ENCODE measurements at places on chromosomes 3 and 15. TPM values are rescaled to one million over a fixed set of nuclear protein-coding genes. Genes with fewer than 3 reads are reported as not detected.

The RTP1 gene
- total RNA-seq, result not detected

The ZMYND10 gene
- 0.61 TPM for total RNA-seq

DNA sequence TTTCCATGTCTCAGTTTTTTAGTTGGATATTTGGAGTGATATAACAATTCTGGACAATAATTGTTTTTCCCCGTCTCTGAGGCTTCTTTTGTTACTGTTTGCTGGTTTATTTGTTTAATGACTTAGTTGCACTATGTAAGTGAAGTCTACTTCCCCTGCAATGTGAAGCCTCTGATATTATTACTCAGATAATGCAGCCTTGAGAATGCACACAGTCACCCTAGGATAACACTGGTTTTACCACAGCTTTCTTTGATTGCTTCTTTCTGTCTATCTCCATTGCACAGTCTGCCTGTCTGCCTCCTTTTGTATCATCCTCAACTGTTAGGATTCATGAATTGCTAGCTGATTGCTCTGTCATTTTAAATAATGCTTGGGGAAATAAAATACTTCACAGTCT lies 208.7 kb upstream of the ROBO1 start:
- no peak for DNase-seq

- no peak for DNase-seq
Measured at GRCh38 chr3:114660124-114660523, 366.3 kb downstream of the TIGIT start.

DNA sequence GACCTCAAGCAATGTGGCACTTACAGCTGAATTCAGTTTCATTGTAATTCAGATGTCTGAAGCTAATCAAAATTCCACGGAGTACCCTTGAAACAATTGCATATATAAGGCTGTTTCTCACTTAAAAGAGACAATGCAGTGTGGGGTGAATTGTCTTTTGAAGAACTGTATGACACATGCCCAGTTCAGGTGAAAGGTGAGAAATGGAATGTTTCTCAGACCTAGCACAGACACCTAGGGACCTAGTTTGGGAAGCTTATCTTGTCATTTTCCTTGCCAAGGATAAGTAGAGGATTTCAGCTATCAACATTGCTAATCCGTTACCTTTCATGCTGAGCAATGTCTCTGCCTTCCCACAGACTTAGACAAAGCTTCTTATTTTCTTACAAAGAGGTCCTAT lies 36.3 kb downstream of the MBNL1 start:
- no peak for DNase-seq

DNA sequence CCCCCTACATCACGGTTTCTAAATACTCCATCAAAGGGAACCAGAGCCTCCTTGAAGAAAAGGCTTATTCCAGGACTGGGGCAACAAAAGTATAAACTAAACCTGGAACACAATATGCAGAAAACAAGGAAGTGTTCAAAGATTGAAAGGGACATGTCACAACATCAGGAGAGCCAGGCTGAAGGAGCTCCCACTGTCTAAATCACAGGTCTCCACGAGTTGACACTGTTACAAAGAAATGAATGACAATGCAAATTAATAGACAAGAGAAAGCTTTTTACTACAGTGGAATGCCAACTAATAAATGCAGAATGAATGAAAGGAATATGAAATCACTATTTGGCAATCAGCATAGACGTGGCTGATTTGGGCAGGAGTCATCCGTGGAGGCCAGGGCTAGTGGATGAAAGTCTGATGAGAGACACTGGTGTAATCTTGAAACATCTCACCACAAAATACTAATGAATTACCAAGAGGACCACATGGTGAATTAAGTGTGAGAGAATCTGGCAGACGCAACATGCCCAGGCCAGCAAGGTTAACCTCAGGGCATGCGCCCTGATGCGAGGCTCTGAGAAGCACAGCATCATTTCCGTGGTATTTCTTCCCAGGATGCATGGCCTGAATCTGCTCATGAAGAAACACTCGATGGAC lies 123.8 kb upstream of the TJP1 start:
- DNase-seq, result no peak

DNA sequence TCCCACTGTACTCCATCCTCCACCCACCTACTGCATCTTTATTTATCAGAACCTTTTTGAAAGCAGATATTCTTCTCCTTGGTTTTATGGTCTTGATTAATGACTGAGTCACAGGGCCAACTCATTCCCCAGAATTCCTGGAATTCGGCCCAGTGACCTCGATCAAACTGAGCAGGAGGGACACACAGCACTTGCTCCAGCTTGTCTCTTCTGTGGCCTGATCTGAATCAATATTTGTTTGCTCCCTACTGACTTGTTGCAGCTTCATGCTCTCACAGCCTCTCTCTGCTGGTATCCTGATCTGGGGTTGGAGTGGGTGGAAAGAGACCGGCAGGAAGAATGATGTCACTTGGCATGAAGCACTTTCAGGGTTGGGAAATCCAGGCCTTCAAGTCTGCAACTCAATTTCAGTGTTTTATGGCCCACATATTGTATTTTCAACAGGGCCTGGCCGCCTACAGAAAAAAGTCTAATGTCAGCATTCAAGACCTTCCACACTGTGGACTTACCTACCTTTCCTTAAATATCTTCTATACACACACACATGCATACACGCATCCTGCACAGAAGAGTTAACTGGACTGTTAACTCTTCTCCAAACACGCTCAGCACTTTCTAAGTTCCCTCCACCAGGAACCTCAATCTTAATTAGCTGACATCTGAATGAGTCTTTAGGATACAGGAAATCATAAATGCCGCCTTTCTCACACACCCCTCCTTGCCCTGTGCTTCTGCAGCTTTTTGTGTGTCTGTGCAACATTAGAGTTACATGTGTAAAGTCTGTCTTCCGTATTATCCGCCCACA lies 4.6 kb downstream of the ANXA2 start:
- peak; percentile 74 for DNase-seq

- no peak for DNase-seq
Measured at GRCh38 chr15:26882112-26882511, 15.2 kb downstream of the GABRA5 start.

DNA sequence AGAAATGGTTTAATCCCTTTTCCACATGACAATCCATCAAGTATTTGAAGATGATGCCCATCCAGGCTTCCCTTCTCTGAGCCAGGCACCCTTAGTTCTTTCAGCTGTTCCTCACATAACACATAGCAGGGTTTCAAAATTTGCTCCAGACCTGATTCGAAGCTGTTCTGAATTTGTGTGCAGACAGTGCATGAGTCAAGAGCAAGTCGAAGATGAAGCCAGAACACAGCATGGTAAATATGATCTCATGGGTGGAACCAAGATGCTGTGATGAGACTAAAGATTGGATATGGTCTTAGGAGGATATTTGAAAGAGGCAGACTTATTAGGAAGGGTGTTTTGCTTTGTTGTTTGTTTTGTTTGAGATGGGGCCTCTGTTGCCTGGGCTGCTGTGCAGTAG lies 32.6 kb upstream of the PDE8A start:
- no peak for DNase-seq

DNA sequence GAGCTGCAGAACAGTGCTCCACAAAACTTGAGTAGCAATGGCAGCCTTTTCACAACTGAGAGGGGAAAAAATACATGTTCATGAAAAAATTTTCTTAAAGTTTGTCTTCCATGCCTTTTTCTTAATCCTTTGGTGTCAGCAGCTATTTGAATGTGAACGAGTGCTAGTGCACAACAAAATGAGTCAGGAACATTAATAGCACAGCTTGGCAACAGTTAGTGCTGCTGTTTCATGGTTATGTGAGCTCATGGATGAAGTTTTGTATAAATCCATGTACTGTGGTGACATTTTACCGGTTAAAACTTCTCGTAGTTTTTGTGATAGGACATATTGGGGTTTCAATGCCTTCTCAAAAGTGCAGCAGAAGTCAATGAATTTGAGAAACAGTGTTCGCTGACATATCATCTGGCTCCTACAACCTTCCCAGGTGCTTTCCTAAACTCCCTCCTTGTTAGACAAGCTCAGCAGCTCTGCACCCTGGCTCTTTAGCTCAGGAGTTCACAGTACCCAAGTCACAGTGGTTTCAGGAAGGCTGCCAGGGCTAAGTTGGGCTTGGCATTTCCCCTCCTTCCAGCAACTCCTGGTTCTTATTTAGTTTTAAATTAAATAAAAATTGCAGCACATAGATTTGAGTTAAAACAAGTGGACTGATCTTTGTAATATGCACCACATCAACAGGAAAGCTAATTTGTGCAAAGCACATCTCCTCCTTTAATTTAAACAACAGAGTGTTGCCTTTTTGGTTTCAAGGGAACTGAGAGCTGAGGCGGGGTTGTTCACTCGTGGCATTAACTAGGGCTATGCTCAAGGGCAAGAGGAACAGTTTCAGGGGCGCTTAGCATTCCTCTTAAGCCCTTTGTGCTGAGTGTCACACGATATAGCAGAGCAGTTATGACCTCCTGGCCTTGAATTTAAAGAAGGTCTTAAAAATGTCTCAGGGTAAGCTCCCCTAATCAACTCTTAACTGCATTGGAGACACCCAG lies 362.8 kb downstream of the CHST2 start:
- DNase-seq, result no peak

DNA sequence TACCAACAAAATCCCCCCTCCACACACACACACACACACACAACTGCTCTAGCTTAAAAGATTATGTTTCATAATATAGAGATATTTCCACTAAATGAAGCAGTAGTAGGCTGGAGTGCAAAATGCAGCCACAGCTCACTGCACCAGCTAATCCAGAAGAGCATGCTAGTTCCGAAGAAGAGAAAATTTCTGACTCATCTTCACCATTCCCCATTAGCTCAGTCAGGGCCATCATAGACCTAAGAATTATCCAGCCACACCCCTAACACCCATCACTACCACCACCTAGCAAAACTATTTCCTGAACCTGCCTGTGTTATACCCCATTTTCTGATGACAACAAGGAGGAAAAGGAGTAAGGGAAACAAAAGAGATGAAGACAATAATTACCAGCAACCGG lies 67.1 kb upstream of the UBE2E2 start:
- no peak for DNase-seq

Data from SK-MEL-5 (cell line).